Effector CD4-positive, alpha-beta T cell (primary cell): ENCODE measurements at places on chromosomes 2 and 18.

DNA sequence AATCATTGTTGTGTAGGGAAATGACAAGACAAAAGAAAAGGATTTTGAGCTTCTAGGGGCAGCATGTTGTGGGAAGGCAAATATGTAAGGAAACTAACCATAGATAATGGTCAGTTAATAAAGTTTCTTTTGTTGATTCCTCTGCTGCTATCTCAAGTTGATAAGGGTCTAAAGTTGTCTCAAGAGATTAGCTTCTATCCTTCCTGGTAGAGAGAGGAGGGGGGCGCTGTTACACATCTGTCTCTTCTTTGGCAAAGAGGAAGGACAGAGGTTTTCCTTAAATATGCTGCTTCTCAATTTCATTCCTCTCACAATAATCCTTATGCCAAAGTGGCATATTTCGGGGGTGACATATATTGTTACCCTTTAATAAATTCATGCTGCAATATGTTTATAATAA, 944.0 kb downstream of the DPP10 start:
- no peak for DNase-seq

DNA sequence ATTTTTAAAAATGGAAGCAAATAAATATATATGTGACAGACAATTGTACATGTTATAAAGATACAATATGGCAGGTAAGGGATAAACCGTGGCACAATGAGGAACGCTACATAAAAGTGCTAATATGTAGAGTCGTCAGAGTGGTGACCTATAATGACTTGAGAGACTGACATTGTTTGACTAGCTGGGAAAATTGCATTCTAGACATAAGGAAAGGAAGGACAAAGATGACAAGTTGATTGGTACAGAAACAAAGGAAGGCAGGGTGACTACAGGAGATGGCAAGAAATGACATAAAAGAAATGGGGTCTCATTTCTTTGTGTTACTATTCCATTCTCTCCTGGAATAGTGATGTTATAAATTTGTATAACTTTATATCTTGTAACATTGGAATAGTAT, 420.4 kb downstream of the DSC3 start:
- DNase-seq, result no peak

GRCh38 chr2:124933883-124934282, 908.8 kb downstream of the CNTNAP5 start:
- DNase-seq, result no peak

DNA sequence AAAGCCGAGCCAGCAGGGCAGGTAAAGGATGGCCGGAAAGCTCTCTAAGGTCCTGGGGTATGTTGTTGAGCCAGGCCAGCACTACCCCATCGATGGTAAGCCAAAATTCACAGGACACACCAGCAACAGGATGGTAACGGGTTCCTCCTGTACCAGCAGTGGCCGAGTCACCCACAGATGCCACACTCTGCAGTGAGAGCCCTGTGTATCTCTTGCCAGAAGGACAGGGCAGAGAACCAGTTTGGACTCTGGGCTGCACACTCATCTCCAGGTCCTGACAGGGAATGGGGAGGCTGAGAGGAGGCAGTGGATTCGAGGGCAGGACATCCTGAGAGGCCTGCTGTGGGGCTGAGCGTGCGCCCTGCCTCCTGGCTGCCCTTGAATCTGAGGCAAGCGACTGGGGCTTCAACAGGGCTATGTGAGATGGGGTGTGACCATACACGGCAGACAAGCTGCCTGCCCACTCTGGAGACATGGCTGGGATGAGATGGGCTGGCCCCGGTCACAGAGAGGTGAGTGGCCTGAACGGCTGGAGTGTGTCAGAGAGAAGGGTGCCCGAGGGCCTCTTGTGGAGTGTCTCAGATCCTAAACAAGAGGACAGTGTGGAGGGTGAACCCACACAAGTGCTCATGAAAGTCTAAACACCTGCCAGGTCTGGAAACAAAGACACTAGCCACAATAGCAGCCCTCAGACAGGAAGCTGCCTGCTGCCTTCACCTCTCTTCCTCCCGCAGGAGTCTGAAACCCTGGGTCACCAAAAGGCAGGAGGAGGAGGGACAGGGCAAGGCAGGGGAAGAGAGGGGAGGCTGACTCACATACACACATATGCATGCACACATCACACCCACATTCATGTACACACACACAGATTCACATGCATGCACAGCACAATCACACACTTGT, 182.3 kb downstream of the LOXHD1 start:
- DNase-seq, result no peak

DNA sequence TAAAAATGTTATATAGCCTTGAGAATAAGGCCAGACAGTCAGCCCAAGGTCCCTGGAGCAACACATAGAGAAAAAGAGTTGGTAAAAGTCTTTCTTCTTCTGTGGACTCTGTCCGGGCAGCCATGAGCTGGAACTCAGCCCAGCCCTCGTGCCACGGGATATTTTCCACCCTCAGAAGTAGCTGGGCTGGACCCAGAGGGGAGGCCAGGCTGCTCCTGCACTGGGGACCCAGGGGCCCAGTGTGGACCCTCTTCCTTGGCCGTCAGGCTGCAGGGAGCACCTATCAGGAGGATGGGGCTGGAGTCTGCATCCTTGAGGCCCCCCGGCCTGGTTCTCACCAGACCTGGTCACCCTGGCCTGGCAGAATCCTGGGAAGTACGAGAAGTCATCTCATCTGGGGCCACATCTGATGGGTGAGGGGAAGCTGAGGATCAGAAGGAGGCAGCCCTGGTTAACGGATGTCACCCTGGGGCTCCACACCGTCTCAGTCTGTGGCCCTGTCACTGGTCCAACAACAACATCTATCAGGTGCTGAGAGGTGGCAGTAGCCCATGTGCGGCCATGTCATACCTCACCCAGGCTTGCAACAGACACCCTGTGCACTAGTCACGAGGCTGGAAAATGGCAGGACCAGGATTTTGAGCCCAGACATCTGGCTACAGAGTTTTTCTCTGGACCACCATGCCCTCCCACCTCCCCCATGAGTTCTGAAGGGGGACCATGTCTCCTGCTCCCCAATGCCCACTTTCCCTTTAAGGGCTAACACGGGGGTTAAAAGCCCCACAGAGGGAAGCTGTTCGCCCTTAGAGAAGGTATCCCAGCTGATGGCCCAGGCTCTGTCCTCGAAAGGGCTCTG, 33.0 kb downstream of the SDC1 start:
- DNase-seq, result no peak

DNA sequence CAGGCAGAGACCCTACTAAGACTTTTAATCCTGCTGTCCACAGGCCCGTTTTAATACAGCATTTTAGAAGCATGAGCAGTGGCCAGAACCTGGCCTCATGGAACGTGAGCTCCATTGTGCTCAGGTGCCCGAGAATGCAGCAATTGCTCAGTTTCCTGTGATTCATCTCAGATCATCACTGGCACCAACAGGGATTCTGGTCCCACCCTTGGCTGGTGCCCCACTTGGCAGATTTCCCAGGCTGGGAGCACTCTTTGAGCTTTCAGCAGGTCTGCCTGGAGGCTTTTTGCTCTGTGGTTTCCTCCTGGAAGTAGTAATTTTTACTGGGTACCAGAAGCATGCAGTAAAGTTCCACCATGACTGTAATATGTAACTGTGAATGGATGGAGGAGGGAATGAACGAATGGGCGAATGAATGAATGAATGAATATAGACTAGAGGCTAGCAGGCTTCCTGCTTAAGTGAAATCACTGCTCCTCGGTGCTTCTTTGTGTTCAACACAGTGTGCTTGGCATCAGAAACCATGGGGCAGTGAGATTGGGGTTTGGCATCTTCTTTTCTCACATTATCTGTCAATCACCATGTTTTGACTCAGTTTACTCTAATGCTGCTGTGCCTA, 312.9 kb downstream of the PRKCE start:
- no peak for DNase-seq

DNA sequence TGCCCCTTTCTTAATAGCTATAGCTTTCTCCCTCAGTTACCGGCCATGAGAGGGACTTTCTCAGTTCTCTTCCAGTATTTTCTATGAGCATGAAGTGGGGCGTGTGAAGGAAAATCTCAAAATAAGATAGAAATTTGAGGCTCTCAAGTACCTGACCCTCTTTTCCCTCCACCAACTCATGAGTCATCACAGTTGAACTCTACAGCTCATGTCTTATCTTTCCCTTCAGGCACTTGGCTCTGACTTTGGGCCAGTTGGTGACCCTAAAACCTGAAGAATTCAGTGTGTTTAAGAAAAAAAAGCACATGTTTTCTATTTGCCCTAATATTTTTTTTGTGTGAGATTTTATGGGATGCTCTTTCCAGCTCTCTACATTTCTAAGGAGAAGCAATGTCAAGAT, 896.7 kb upstream of the ZEB2 start:
- no peak for DNase-seq

GRCh38 chr2:239747274-239747673, 277.9 kb downstream of the NDUFA10 start:
- no peak for DNase-seq

- DNase-seq, result no peak
These were observed 94.9 kb upstream of the MGAT4A start for GRCh38 chr2:98825858-98826257.

GRCh38 chr2:20781656-20782265, 41.1 kb downstream of the LDAH start:
- DNase-seq, result no peak

DNA sequence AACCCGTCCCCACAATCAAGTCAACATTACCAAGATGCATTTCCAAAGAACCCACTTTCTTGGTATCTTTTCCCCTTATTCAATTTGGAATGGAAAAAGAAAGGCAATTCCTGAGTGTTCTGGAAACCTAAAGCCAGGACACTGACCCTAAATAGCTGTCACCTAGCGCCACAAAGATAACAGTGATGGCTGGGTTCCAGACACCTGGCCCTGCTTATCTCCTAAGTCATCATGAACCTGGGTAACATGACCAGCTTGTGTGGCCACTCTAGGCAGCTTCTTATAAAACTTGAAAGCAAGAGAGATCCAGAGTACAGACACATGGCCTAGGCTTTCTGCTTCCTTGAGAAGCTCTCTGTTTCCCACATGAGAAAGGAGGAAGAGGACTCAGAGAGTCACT, 95.4 kb downstream of the BOD1L2 start:
- DNase-seq, result no peak

DNA sequence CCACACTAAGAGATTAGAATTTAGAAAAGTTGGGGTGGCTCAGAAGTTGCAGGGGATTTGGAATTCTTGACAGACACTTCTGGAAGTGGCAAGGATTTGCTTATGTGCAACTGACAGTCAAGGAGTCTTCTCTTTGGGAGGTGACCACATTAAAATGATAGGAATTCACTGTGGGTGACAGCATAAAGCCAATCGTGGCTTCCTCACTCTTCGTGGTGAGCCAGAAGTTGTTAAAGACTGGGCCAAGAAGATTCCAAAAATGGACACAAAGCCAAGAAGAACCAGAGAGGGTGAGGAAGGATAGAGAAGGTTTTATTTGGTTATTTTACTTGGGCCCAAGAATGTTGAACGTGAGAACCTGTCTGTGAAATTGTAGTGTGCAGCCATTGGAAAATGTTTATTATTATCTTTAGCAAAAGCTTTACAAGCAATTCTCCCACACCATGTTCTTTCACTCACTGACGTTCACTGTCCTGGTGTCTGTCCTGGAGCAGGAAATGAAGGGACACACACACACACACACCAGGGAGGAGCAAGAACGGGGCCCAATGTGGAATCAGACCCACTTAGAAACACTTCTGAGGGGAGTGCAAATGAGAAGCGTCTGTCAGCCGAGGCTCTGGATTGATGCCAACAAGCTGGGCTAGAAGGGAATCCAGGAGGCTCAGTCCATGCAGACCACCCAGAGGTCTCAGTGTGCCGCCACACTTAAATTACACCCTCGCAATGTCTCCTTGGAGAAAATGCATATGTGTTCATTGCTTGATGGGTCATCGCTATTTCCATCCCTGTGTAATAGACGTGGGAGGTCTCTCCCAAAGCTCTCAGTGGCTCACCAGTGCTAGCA, 37.2 kb downstream of the STEAP3 start:
- DNase-seq, result no peak

DNA sequence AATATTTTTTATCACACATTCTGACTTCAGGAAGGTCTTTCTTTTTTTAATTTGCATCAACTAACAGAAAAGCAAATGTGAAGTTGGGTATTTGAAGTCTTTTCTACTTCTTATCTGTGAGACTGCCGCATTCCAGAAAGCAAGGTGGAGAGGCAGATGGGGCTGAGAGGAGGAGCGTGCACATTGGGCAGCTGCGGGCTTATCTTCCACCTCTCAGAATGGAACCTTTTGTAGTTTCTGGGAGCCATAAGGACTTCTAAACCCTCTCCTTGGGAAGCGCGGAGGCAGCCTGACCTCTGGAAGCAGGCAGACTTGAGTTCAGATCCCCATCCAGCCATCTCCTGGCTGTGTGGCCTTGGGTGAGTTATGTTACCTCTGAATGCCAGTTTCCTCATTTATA, 3.9 kb downstream of the MAPRE3 start:
- no peak for DNase-seq

DNA sequence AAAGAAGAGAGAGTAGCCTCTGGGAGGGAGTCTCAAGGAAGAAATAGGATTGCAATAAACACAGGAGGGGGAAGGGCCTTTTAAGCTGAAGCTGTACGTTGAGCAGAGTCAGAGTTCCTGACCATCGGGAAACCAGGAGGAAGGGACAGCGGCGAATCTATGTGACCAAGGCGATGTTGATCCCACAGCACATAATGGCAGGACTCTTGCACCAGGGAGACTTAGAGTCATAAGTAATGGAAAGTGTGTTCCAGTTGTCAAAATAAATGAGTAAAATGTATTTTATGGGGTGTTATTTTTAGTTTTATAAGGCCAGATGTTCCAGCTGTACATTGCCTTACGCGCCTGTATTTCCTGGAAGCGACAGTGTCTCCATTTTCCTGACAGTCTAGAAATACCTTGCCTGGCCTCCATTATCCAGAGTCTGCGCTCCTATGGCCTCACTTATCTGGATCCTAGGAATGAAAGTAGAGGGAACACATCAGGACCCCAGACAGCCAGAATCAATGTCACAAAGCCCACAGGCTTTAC, 152.8 kb upstream of the COPS8 start:
- no peak for DNase-seq

DNA sequence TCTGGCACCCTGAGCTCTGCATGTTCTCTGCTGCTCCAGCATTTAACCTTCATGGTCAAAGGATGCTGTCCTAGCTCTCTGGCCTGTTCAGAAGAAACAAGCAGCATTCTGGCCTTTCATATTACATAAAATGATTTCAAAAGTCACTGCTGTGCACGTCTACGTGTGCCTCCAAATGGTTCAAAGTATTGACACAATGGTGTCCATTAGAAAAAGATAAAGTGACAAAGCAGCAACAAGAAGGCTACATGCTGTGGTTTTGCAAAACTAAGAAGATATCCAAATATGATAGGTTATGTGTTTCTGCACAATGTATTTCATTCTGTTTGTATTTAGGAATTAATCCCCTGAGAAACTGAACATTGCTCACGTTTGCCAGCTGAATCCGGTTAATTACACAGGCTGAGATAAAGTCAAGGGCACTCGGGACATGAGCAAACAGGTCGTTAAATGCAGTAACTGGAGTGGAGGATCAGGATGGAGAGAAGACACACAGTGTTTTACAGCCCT, 258.5 kb downstream of the DOK6 start:
- no peak for DNase-seq

GRCh38 chr2:81290846-81291245, 986.3 kb upstream of the LRRTM1 start:
- no peak for DNase-seq

DNA sequence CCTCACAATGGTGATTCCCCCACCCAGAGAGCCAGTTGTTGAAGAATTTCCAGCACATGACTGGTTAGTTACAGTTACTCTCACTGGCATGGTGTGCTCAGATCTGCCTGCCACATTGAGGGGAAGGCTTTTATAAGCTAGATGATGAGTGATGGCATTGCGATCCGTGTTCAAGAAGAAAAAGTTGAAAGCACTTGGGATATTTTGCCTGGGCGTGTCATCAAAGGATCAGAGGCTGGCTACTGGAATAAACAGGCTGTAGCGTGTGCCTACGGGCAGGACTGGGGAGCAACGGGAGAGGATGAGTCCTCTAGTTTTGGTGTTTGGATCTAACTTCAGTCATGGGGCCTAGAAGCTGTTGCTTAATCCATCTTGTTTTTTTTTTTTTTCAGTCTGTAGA, 175.0 kb downstream of the SETBP1 start:
- DNase-seq, result no peak
